Cortex of kidney (tissue), 1 donor: ENCODE measurements at places on chromosomes 2 and 18.

GRCh38 chr2:62197011-62197924 lies 1.4 kb downstream of the B3GNT2 start:
- DNase-seq: no peak

DNA sequence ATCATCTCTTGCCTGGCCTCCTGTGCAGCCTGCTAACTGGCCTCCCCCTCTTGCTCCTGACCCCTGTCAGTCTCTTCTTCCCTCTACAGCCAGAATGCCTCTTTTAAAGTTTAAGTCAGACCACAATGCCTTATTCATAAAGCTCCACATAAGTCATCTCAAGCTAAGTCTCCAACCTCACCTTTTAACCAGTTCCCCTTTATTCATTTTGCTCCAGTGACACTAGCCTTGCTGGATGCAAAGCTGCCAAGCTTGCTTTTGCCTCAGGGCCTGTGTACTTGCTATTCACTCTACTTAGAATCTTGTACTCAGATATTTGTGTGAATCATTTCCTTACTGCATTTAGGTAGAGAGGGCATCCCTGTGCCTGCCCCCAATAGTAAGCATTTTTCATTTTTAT lies 180.9 kb downstream of the PDE1A start:
- DNase-seq: no peak

DNA sequence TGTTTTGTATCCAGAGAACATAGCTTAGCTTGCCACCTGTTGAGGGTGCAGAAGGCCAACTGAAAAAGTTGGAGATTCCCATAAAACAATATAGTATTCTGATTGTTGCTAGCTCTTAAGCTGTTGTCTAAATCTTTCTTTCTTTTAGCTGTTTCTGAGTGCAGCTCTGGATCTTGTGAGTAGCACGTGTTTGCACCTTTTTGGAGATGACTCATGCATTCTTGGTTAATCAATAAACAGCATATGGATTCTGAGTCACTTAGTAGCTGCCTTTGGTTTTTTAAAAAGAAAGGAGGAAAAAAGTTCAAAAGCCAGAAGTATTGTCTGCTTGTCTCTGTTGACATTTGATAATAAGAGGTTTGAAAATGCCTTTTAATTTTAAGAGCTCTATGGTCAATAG lies 483.0 kb upstream of the FSIP2 start:
- DNase-seq: no peak

DNA sequence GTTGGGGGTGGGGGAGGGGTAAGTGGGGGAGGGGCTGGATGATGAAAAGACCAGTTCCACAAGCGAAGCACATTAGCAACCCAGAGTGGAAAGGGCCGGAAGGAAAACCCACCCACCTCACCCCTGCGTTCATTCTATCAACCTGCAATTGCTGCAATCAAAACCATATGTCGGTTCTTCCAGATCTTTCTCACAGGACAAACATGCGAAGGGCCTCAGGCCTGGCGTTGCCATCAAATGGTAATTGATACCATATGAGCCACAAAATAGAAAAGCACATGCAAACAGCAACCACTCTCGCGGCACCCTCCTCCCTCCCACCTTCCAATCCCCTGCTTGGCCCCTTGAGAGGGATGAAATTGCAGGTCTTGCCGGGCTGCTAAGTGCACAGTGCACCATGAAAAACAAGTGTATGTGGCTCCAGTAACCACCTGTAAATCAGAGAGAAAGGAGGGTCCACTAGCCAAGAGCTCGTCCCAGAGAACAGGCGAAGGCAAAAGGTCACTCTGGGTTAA lies 287.5 kb downstream of the TCF4 start:
- no peak for DNase-seq

DNA sequence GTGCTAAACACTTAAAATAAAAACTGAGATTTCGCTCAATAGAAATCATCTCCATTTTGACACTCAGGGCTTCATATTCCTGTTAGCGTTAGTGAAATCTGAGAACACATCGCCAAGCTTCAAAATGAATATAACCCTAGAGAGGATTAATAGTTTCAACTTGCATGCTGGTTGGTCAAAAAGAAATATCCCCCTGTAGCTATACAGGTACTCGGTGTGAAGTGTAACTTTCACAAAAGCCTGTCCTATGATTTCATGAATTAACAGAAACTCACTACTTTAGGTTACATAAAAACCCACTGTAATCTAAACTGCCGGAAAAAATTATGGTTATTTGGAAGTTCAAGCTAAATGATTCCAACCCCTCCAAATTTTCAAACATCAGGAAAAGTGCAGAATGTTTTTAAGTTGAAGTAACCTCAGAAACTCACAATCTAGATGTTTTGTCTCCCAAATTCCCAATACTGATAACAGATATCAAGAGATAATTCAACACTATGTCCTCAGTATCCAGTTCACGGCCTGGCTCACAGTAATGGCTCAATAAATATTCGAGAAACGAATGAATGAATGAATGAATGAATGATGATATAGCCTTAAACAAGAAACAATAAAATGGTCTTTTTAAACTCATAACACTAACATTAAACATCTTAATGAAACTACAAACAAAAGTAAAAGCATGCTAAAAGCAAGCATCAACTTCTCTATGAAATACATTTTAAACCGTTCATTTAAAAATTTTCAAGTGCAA lies 2.5 kb downstream of the TLK1 start:
- no peak for DNase-seq

DNA sequence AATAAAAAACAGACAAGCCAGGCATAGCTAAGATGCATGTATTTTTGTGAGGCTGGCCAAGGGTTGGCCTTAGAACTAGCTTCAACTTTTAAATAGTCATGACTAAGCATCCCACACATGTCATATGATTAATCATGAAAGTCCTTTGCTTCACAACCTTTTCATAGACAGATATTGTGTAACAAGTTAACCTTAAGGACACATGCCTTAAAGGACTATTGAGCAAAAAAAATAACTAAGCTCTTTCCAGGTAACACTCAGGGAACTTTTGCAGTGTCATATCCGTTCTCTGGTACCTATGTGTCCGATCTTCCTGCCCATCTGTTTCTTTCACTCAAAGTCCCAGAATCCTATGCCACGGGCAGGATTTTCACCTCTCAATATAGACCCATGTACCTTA lies 498.4 kb downstream of the STK39 start:
- DNase-seq: no peak

- no peak for DNase-seq
These were observed 1357.8 kb upstream of the CRIM1 start for GRCh38 chr2:34997779-34998178.

GRCh38 chr2:233700028-233700635 lies 7.4 kb downstream of the UGT1A6 start:
- DNase-seq: no peak

DNA sequence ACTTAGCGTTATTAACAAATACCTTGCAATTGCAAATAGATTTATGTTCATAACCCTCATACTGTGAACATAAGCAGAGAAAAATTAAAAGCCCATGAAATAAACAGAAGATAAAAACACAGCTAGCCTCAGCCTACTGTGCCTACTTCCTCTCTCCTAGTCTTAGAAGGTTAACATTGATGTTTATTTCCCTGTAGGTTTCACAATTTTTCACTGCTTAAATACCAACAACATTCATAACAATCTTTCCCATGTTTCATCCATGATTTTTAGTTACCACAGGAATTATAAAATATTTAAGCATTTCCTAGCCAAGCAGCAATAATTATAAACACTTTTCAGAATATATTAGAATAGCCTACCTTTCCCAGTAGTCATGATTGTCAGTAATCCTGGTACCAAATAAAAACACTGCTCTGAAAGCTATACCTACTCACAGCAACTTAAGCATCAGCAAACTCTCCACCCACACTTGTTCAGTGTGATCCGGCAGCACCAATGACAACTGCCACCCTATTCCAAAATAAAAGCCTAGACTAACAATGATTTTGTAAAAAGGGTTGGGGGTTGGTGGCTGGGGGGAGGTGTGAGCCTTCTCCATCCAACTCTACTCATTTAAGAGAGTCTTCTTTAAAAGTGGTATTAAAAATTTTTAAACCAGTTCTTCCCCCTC lies 40.6 kb upstream of the RNU4ATAC start:
- no peak for DNase-seq

- no peak for DNase-seq
These were observed 258.0 kb downstream of the DPP10 start for GRCh38 chr2:114700440-114700839.

- no peak for DNase-seq
These were observed 247.5 kb downstream of the NBAS start for GRCh38 chr2:15313657-15314056.

DNA sequence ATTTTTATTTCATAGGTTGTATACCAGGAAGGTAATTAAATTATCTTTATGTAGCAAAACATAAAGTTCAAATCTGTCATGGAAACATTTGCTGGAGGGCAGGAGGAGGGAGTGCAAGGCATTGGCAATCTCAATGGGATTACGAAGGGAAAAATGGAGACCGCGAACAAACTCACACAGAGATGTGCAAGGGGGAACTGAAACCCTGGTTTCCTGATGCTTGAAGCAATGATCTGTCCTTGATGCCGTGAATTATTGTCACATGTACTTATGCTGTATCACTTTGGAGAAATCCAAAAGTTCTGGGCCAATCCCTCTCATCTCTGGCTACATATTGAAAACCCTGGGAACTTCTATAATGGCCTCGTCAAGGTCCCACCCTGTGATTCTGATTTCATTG lies 65.0 kb upstream of the MFF start:
- no peak for DNase-seq

- no peak for DNase-seq
These were observed 152.8 kb upstream of the FIGN start for GRCh38 chr2:163888591-163888990.

- DNase-seq: no peak
These were observed 12.5 kb upstream of the MAL start for GRCh38 chr2:95012881-95013550.

DNA sequence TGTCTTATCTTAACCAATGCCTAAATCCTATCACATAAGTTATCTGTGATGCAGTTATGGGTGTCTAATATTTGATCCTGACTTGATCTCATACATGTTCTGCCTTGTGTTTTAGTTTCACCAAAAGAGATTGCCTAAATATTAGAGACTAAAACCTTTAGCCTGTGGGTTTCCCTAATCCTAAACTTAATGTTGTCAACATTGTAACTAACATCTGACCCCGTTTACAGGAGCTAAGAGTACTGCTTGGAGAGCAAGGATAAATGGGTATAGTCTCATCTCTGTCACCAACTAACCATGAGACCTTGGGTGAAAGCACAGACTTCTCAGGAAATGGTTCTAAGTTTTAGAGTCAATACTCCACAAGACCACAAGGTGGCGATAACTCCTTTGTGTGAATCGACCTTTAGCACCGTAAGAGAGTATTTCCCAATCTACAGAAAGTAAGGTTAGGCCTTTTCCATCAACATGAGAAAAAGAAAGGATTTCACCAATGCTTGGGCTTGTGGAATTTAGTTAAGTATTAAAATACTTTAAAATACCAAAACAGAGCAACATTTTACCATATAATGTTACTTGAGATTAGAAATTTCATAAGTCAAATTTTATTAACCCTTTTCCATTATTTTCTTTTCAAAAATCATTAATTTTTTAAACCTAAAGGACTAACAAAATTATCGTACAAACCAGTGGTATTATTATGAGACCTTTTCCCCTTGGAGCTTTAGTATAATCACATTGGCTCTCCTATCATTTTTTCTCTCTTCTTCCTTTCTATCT lies 60.5 kb downstream of the G6PC2 start:
- DNase-seq: no peak

DNA sequence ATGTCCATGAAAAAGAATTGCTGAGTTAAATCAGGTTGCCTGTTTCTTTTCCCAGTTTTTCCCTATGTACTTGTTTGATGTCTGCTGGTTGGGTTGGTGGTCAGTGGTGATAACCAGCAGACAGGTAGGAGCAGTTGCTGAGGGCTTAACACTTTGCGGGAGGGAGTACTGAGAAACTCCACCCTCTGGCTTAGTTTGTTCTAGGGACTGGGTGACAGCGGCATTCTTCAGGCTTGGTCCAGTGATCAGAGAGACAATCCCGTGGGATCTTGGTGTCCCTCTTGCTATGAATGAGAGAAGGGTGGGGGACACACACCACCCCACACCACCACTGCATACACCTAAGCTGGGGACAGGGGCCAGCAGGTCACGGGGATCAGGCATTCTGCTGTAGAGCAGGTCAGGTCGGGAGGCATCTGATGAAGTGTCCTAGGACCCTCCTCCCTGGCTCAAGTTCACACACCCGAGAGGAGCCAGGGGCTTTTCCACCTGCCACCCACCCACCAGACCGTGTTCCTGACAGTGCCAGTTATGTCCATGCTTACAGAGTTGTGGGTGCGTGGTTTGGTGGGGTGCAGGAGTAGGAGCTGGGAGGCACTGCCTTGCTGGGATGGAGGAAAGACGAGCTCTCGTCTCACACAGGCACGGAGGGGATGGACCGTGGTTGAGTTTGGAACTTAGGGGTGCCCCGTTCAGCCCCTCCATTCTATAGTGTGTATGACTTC lies 21.3 kb upstream of the ALLC start:
- DNase-seq: no peak

GRCh38 chr18:5159080-5159479 lies 38.0 kb downstream of the AKAIN1 start:
- DNase-seq: no peak

GRCh38 chr2:118530976-118531375 lies 316.5 kb downstream of the EN1 start:
- no peak for DNase-seq

- DNase-seq: no peak
These were observed 4.4 kb upstream of the CHRNG start for GRCh38 chr2:232534940-232535651.

GRCh38 chr2:242052421-242052820 lies 182.9 kb downstream of the RTP5 start:
- no peak for DNase-seq

- no peak for DNase-seq
These were observed 55.5 kb downstream of the RIT2 start for GRCh38 chr18:43060020-43060419.

- no peak for DNase-seq
These were observed 13.1 kb downstream of the RBBP8 start for GRCh38 chr18:22946217-22946616.

DNA sequence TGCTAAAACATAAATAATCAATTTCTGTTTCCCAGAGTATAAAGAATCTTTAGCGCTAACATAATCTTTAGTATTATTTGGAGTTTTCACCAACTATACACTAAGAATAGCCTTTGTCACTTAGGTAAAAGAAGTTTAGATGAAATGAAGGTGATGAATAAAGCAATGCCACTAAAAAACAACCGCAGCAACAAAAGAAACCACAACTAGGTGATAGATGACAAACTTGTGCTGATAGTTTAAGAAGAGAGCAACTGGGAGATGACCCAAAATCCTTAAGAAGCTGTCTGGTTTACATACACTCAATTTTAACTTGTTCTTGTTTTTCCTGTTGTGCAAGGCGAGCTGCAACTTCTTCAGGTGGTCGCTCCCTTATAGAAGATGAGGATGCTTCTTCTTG lies 24.8 kb downstream of the IMMT start:
- DNase-seq: no peak

DNA sequence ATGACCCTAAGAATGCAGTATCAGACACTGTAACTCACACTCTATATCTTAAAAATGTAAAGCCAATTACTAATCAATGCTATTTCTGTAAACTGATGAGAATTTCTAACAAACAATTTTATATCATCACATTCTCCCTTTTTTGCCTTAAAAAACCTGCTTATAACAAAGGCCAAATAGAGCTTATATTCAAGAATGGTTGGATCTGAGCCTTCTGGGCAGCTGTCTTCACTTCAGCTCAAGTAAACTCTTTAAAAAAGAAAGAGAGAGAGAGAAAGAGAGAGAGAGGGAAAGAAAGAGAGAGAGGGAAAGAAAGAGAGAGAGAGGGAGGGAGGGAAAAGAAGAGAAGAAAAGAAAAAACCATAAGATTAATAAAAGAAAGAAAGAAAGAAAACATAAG lies 231.8 kb downstream of the KCNE4 start:
- no peak for DNase-seq
